Activated naive CD4-positive, alpha-beta T cell treated with anti-CD3 and anti-CD28 coated beads, Interleukin-2, amount 50 U/mL, for 16 hours (primary cell): ENCODE measurements at places on chromosomes 3 and 15.

- no peak for DNase-seq
These were observed 27.0 kb downstream of the ALS2CL start for GRCh38 chr3:46666453-46666845.

DNA sequence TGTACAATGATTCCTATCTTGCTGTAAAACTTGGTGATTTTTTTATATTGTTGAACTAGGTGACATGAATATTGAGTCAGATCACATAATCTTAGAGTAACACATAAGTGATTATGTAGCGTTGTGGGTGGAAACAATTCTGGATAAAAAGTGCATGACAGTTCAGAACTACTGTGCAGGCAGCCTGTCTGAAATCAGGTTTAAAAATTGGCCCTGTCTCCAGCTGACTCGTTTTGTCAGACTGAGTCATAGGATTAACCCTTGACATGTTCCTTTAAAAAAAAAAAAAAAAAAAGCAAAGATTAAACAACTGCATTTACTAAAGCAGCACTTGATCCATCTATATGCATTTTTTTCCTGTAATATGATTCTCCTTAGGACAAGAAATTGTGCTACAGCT, 160.0 kb upstream of the CGNL1 start:
- DNase-seq: no peak

- no peak for DNase-seq
These were observed 20.3 kb downstream of the ACAA1 start for GRCh38 chr3:38116471-38117162.

DNA sequence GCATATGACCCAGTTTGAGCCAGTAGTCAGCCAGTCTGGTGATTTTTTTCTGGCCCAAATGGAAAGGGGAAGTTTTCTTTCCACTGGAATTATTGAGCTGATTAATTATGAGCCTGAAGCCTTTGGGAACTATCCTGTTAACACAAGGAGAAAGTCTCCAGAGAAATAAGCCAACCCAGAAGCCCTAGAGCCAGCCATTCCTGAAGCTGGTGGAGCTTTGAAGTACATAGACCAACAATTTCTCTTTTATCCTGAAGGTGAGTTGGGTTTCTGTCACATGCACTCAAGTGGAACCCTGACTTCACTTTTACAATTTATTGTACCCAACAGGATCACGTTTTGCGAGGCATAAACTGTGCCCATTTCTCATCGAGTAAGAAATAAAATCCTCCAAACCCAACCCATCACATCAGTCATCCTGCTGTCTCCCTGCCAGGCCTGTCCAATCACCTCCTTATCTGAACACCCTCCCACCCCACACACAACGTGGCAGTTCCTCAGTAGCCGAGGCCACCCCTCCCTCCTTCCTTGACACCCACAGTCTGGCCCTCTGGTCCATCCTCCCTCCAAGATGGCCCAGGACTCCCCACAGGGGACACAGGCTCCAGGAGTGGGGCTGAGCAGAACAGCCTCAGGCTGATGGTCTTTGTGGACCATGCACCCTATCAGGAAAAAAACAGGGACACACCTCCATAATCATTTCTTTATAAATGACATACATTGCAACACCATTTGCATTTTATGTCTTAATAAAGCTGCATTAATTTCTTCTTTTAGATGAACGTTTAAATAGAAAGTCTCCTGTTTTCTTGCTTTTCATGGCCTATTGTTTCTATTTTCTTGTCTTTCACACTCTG, 55.7 kb upstream of the GATA2 start:
- DNase-seq: no peak

DNA sequence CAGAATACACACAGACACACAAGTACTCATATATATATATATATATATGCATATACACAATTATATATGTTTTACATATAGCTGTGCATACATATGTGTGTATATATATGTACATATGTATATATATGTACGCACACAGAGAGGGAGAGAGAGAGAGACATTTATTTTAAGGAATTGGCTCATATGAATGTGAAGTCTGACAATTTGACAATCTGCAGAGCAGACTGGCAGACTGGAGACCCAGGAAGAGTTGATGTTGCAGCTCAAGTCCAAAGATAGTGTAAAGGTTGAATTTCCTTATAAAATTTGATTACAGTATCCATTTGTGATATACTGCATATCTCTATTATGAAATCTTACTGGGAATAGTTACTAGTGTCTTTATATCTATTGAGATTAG, 1330.3 kb upstream of the CADM2 start:
- DNase-seq: no peak

GRCh38 chr3:172079326-172079976, 40.1 kb downstream of the FNDC3B start:
- no peak for DNase-seq

DNA sequence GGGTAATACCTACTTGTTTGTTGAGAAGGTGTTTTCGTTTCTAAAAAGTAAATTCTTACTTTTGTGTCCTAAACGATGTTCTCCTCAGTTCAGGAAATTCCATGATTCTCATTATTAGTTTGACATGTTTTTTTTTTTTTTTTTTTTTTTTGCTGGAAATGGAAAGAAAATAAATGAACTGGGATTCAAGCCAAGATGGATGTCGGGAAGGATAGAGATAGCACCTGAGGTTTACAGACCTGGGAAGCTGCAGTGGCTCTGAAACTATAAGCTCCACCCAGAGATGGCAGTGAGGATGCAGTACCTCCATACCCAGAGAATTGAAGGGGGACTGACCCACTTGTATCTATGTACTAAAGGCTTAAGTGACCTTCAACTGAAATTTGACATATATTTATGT, 334.6 kb upstream of the TGFBR2 start:
- no peak for DNase-seq

DNA sequence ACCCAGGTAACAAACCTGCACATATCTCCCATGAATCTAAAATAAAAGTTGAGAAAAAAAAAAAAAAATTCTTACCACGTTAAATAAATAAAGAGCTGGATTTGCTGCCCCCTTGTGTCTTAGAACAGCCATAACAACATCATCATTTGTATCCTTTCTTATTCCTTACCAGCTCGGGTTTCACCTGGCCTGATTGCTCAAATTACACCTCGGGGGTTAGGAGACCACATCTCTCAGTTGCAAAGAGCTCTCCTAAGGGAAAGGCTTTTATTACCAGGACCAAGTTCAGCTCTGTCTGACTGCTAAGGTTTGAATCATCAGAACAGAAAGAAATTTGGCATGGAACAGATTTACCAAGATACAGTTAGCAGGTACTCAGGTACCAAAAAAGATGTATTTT, 25.8 kb upstream of the RPL39L start:
- no peak for DNase-seq

- no peak for DNase-seq
These were observed 107.1 kb upstream of the UBE3A start for GRCh38 chr15:25545889-25546288.

- DNase-seq: no peak
These were observed 110.1 kb downstream of the DNAH12 start for GRCh38 chr3:57434041-57434440.

- no peak for DNase-seq
These were observed 105.8 kb downstream of the CYP19A1 start for GRCh38 chr15:51232581-51232980.

DNA sequence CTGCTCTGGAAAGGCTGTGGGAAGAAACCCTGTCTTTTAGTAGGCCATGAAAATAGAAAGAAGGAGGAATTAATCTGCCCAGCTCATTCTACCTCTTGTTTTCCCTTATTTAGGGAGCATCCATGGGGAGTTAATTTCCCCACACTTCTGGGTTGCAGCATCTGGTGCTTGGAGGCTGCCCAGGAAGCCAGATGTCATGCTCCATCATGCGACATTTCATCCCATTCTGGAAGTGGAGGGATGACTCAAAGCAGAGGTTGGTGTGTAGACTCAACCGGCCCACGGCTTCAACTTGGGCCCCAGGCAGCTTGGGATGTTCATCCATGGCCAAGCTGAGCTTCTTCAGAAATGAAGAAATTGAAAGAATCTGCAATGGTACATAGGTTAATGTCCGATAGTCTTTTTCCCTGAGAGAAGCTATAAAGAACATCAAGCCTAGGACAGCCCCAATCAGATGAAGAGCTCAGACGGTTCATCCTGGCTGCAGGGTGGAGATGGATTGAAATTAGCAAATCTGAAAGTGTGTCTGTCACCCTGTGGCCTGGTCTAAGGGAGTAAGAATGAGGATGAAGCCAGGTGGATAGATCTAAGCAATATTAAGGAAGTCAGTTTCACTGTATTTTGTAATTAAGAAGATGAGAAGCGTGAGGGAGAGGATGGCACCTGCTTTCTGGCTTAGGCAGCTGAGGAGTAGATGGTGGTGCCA, 24.5 kb upstream of the PROK2 start:
- no peak for DNase-seq

DNA sequence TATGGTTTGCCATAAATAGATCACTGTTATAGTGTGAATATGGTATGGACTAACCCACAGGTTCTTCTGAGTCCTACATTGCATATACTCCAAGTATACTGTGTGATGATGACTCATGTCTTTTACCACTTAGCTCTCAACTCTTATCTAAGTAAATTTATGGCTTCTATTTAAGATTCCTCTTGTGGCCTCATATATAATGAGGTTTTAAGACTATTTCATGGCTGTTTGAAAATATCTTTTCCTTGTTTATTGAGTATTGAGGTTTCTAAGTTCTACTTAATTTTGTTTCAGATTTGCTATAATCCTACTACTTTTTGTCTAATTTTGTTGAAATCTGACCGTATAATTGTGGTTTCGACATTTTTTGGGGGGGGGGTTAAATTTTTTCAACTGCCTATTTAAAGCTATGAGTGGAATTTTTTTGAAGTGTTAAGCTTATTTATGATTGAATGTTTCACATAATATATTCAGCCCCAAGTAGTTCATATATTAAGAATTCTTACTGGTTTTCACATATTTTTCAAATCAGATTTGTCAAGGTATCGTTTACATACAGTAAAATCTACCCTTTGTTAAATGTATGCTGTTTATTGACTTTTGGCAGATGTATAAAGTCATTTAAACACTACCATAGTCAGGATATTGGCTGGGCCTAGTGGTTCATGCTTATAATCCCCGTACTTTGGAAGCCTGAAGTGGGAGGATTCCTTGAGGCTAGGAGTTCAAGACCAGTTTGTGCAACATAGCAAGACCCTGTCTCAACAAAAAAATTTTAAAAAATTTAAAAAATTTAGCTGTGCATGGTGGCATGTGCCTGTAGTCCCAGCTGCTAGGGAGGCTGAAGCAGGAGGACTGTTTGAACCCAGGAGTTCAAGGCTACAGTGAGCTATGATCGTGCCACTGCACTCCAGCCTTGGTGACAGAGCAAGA, 11.7 kb downstream of the SLC25A36 start:
- no peak for DNase-seq

DNA sequence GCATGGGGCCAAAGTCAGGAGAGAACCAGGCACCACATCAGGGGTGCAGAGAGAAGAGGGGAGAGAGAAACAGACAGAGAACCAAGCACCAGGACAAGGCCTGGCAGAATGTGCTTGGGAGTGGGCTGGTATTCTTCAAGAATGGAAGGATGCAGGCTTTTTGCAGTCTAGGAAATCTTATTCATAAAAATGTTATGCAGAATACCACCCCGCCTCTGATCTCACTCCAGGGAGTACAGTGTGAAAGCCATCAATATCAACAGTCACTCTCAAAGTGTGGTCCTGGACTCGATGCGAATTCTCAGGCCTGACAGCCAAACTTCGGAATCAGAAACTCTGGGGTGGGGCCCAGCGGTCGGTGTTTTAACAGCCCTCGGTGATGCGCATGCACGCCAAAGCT, 16.9 kb downstream of the NTRK3 start:
- DNase-seq: no peak

DNA sequence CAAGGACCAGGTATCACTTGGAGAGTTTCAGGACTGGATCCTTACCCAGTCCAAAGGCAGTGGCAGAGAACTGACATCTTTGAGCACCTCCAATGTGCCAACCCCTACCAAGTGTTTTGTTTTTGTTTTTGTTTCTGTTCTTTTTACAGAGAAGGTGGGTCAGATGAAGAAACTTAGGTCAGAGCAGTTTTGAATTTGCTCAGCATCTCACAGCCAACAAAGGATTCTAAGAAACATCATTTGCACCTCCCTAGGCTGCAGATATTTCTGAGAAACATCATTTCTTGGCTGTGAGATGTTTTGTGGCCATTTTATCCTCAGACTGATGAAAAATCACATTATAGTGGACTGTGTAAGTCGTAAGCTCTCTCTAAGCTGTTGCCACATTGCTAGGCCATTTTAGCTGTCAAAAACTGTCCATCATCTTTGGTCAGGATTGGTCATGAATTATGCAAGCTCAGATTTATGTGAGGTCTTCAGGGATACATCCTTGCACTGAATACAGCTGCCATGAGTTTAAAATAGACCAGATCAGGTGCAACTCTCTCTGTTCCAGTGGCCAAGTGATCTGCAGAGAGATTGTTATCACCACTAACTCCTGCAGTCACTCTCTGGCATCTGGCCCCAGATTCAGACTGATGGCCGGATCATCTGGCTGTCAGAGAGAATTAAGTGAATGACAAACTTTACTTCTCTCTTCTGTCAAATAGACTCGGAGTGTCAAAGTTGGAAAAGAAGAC, 341.5 kb downstream of the EPHB1 start:
- DNase-seq: no peak

DNA sequence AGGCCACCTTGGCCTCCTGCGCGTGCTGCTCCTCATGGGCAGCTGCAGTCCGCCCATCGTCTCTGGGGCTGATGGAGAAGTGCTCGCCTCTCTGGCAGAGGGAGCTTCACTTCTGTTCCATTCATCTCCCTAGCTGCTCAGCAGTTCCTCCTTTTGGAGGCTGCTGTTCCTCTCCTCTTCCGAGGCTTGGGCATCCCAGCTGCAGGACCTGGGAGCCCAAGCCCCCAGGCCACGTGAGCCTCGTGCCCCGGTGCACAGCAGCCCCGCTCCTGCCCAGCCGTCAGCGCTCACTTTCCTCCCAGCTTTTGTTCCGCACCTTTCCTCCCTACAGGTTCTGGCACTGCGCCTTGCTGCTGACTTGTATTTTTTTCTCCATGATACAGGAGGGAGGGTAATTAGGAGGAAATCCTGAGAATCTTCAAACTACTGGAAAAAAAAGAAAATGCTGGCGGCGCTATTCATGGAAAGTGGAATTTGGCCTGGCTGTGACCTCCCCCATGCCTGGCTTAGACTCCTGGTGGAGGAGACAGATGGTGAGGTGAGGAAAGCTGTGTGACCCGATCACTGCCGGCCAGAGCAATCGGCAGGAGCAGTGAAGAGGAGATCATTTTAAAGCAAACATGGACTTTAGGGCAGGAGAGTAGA, 210.1 kb downstream of the CHST2 start:
- DNase-seq: no peak

DNA sequence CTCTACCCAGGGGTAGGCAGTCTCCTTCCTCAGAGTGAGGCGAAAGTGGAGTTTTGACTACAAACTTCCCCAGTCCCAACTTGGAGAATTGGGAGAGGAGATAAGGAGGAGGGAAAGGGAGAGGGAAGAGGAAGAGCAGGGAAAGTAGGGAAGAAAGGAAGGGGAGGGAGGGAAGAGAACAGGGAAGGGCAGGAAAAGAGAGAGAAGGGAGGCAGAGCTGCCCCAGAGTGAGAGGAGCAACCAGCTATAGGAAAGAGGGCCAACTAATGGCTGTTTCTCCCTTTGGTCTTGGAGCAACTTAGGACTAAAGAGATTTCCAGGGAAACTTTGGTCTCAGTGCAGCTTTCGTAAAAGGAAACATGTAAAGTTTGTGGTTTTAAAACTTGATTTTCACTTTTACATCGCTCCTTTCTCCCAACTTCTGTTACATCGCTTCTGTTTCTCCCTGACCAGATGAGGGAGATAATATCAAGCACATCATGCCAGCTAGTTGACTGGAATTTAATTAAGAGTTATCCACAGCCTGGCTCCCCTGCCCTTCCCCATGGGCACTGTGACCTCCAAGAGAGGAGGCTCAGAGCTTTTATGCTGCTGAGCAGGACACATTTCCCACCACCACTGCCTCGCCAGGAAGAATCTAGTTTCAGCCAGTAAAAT, 1.4 kb downstream of the CA12 start:
- no peak for DNase-seq
